Lower lobe of right lung (tissue), 2 donors: ENCODE measurements at places on chromosomes 13 and 19. TPM values are rescaled to one million over a fixed set of nuclear protein-coding genes. Genes with fewer than 3 reads are reported as not detected.

KIRREL2 gene
- 0.12 TPM for total RNA-seq

SERPINE3 gene
- total RNA-seq: not detected

KLHL1 gene
- not detected for total RNA-seq

TMEM190 gene
- total RNA-seq: 16.2 TPM

KXD1 gene
- 71.9 TPM for total RNA-seq

ATP8A2 gene
- 1.7 TPM for total RNA-seq

ELSPBP1 gene
- total RNA-seq: not detected

ZFP36 gene
- 208 TPM for total RNA-seq

HCN2 gene
- total RNA-seq: 0.24 TPM

ZGLP1 gene
- 6.2 TPM for total RNA-seq

DNA sequence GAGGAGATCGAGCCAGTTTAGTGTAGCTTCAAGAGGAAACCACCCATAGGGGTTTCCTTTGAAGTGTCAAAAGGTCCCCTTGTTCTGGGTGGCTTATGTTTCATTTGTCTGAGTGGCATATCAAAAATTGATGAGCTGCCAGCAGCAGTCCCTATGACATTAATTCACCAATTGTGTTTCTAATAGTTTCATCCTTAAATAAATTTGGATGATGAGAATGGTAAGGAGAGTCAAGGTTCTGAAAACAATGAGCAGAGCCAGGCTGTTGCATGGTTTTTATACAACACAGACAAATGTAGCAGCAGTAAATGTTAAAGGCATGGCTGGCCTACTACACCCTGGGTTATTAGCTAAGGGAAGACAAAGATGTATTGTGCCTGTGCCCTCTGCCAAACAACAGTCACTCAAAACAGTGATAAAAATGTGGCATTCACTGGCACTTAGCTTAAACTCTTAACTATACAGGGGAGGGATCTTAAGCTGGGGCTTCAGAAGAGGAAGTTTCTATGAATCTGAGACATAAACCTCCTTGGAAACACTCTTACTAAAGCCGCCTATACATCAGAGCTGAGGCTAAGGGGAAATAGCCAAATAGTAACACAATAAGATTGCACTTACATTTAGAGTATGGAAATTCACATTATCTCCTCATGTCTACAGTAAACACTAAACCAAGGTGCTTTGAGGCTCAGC is 200.5 kb downstream of the POU4F1 start:
- no peak for DNase-seq

- DNase-seq: no peak
These were observed 100.0 kb upstream of the PCDH9 start for GRCh38 chr13:67330149-67330548.

- no peak for DNase-seq
These were observed 5.0 kb upstream of the IGSF23 start for GRCh38 chr19:44608391-44608821.

DNA sequence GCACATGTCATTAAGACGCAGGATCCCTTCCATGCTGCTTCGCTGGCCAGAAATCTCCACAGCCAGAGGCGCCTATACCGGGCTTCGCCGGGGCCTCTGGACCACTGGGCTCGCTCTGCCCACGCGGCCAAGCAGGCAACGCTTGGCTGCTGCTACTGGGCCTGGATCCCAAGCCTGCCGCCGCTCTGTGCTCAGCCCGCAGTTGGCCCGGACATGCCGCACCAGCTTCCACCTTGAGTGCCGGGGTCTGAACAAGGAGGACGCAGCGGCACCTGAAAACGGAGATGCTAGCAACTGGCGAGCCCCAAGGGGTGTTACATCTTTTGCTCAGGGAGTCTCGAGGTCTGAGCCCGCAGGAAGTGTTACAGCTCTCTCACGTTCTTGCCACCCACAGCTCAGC is 409.9 kb upstream of the SGCG start:
- no peak for DNase-seq

DNA sequence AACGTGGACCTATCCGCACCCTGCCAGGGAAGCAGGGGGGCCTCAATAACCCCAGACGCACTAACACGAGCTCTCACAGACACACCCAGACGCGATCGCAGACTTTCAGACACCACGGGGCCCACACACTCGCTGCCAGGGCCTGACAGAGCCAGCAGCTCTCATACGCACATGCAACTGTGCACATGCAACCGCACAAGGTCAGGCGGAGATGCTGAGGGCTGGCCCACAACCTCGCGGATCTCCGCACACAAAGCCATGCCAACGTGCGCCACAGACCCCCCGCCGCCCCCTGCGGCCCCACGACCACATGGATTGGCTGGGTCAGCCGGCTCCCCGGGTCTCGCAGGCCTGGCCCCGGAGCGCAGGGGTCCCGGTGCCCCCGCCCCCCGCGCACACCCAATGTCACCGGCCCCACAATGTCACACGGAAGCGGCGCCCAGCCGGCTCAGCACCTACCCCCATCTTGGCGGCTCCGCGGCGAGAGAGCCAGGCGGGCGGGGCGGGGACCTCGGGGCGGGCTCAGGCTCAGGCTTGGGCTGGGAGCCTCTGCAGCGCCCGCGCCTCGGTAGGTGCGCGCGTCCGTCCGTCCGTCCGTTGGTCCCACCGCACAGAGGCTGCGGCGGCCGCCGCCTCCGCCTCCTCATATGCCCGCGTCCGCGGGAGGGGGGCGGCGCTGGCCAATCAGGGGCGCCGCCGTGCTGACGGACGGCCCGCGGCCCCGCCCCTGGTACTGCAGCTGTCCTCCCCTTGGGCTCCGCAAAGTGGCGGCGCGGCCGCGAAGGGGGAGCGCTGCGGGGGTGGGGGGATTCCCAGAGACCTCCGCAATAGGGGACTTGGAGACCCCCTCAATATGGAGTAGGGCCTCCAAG is at the start of gene ATP1A3:
Gene ATP1A3 (minus strand): TSS at position 619 of the 872 bp plus-strand sequence. CDS start 154 bp downstream, at position 465.
- no peak for DNase-seq

GRCh38 chr13:48275507-48275906 is 28.0 kb upstream of the RB1 start:
- no peak for DNase-seq

- peak; percentile 70 for DNase-seq
These were observed 1.3 kb upstream of the BSG start for GRCh38 chr19:570937-571565.

- DNase-seq: no peak
These were observed 61.4 kb upstream of the ZNF835 start for GRCh38 chr19:56732976-56733375.

DNA sequence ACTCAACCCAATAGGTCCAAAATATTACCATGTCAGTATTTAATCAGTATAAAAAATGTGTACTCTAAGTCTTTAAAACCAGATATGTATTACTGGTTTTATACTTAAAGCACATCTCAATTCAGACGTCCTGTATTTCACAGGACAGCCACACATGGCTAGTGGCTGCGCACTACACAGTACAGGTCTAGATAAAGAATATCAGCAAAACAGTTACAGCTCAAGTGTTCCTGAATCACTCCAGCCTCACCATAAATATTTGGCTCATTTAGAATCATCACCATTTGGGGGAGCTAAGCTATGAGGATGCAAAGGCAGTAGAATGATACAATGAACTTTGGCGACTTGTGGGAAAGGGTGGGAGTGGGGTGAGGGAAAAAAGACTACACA is 89.0 kb downstream of the DOCK9 start:
- no peak for DNase-seq

DNA sequence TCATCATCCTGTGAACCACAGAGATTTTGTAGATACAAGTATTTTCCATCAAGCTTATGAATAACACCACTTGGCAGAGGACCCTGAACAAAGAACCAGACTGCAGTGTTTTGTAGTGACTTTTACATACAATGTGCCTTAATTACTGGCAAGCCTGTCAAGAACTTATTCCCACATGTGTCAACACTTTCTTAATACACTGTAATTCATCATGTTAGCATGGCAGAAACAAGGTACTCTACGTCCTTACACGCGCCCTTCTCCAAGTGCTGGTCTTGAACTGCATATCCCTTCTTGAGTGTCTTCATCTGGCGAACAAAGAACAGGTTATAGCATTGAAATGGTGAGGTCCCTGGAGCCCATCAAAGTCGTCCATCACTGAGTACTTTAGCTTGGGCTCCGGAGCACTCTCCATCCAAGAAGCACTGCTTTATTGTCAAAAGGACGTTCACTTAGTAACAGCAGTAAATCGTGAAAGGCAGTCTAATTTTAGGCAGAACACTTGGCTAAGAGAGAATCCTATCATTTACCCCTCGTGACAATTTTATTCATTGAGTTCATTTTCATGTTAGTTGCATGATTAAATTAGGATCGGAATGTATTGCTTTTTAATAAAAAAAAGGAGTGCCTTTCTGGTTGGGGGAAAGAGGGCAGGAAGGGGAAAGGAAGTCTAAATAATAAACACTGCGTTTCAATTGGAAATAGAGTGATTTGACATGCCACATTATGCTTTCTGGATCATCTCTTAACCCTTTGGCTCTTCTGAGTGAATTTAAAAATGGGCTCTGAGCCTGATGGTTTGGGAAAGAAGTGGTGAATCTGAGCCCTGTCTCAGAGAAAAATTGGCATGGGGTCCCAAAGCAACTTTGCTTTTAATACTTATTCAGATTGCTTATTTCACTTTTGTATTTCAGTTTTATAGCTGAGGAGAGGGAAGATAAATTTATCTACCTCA is 376.1 kb downstream of the DLEU7 start:
- DNase-seq: no peak

GRCh38 chr13:75879656-75880055 is 243.5 kb downstream of the LMO7 start:
- no peak for DNase-seq

- no peak for DNase-seq
These were observed 3.0 kb downstream of the SMARCA4 start for GRCh38 chr19:10963865-10964264.

- DNase-seq: no peak
These were observed 1045.4 kb upstream of the MIR17HG start for GRCh38 chr13:90302107-90302506.

GRCh38 chr13:39397226-39397895 is 205.6 kb downstream of the LHFPL6 start:
- DNase-seq: no peak

GRCh38 chr19:14536926-14537692 is 7.7 kb downstream of the TECR start:
- peak; percentile 90 for DNase-seq

- no peak for DNase-seq
These were observed 68.7 kb downstream of the RASL11A start for GRCh38 chr13:27339299-27339698.

- DNase-seq: no peak
These were observed 520.7 kb upstream of the NBEA start for GRCh38 chr13:34421347-34421719.

DNA sequence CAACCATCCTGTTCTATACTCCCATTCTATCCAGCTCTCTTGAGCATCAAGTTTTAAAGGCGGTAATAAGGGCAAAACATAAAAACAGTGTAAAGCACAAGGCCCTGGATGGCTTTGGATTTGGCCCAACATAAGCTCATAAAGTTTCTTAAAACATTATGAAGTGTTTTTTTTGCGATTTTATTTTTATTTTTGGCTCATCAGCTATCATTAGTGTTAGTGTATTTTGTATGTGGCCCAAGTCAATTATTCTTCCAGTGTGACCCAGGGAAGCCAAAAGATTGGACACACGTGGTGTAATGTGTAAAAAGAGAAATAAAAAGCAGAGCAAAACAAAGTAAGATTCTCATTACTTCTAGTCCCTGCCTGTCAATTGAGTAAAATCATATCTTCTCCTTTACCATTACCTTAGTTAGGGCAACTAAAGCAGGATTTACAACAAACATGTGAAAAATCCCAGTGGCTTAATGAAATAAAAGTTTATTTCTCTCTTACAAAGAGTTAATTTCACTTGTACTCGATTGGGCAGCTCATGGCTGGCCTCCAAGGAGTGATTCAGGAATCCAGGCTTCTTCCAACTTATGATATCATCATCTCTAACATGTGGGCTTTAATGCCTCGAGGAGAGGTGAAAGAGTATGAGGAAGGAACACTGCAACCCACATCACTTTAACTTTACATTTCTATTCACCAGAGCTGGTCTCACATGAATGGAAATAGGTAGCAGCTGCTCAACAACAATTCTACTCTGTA is 725.2 kb upstream of the SLITRK1 start:
- no peak for DNase-seq

GRCh38 chr13:46288570-46289259 is 77.0 kb downstream of the LRRC63 start:
- DNase-seq: no peak

GRCh38 chr19:54316746-54317107 is 3.8 kb upstream of the LILRA5 start:
- peak; percentile 86 for DNase-seq

GRCh38 chr19:23887642-23888041 is 27.0 kb upstream of the ZNF726 start:
- no peak for DNase-seq

DNA sequence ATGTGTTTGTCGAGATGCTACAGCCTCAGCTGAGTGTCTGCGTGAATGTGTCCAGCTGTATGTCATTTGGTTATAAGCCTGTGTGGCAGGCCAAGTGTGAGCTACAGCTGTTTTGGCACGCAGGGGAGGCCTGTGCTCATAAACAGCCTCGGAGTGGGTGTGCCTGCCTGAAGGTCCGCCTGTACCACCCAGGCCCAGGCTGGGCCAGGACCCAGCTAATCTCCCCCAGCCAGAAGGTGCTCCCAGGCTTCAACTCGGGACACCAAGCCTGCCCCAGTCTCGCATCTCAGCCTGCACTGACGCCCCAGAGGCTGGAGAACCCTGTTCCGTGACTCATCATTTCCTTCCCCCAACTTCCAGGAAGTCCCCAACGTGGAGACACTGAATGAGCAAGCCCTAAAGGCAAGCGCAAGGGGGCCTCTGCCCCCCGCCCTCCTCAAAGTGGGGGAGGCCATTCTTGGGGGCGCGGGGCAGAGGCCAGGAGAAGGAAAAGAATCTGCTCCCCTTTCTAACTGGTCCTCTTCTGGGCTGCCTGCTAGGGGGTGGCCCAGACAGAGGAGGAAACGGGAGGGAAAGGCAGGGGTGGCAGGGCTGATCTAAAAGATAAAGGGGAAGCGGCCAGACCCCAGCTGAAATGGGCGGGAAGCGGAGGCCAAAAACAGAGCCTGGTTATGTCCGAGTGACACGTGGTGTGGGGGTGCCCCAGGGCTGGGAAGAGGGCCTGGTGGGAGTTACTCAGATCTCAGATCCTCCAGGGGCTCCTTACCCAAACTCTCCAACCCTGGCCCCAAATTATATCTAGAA is 2.0 kb downstream of the SLC1A5 start:
- DNase-seq: peak; percentile 78

DNA sequence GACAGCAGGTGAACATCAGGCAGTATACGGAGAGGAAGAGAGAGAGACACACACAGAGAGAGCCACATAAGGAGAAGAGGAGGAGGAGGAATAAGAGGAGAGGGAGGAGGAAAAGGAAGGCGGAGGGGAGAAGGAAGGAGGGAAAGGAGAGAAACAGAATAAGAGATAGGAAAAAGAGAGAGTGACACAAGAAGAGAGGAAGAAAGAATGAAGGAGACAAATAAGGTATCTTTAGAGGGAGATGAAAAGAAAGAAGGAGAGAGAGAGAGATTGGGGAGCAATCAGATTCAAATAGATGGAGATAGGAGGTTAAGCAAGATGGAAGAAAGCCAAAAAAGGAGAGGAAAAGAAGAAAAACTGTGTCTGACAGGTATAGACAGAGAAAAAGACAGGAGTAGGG is 44.0 kb upstream of the CYP2B6 start:
- DNase-seq: no peak
